ENCODE measurements at places on chromosomes 12 and 14. TPM values are rescaled to one million over a fixed set of nuclear protein-coding genes. Genes with fewer than 3 reads are reported as not detected.

DNA sequence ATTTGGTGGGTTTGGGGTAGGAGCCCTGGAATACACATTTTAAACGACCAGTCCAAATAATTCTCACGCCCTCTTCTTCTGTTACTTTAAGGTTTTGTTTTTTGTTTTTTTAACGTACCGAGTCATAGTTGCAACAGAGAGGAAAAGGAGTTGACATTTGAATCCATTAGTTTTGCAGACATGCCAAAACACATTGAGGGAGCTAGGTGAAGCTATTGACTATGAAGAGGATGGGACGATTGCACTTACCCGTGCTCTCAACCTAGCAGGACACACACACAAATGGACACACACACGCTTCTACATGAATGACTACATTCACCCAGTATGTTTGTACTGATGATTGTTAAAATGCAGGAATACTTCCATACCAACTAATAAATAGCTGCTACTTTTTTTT, 54.3 kb upstream of the CIT start:
- H3K4me1 ChIP-seq = no peaks in the 10 kb centered on the region
- H3K36me3 ChIP-seq = no peaks in the 10 kb centered on the region
- H3K4me3 ChIP-seq = no peak overlapping the region
- no peak for DNase-seq
- H3K27ac ChIP-seq = no peak overlapping the region

- DNase-seq = no peak
- no peak overlapping the region for H3K27ac ChIP-seq
- H3K27me3 ChIP-seq = no peaks in the 10 kb centered on the region
- no peaks in the 10 kb centered on the region for H3K36me3 ChIP-seq
- H3K4me1 ChIP-seq = no peaks in the 10 kb centered on the region
Measured at GRCh38 chr12:16473610-16474326, 126.3 kb downstream of the MGST1 start.

- H3K27me3 ChIP-seq = no peaks in the 10 kb centered on the region
- no peak for DNase-seq
- no peaks in the 10 kb centered on the region for H3K4me1 ChIP-seq
- H3K4me3 ChIP-seq = no peak overlapping the region
Measured at GRCh38 chr12:102107970-102108369, 11.9 kb downstream of the NUP37 start.

DNA sequence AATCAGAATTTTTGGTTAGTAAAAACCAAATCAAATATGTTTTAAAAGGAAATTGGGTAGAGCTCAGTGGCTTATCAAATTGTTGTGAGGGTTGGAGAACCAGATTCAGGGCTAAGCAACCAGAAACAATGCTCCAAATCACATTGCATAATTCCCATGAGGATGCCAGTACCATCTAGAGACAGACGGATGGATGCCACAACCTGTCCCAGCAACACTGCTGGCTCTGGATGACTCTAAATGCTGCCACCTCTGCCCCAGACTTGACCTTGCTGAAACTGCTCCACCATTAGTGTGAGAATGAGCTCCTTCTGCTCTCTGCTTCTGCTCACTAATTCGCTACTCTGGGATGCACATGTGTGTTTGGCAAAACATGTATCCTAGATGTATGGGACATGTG, 43.9 kb downstream of the FRS2 start:
- H3K27me3 ChIP-seq = no peaks in the 10 kb centered on the region
- no peak overlapping the region for H3K4me3 ChIP-seq
- no peaks in the 10 kb centered on the region for H3K4me1 ChIP-seq
- H3K36me3 ChIP-seq = no peaks in the 10 kb centered on the region
- no peak overlapping the region for H3K27ac ChIP-seq

DNA sequence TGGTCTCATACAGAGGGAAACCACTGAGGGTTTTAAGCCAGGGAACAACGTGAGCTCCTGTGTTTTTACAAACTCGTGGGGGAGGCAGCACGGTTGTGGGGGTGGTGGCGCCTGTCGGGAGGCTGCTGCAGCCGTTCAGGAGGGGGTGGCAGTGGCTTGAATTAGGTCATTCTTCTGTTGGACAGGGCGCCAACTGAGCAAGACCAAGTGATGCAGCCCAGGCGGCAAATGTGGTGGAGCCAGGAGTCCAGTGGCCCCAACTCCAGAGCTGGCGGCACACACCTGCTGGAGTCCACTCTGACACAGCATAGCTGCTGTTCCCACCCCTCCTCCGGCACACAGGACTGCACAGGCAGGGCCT, 27.8 kb downstream of the FBRSL1 start:
- H3K36me3 ChIP-seq = peaks cover 2% of the 10 kb centered on the region
- H3K27ac ChIP-seq = peak overlapping the region; percentile 78
- H3K4me1 ChIP-seq = peaks cover 34% of the 10 kb centered on the region

- no peak for DNase-seq
- peaks cover 17% of the 10 kb centered on the region for H3K27me3 ChIP-seq
- H3K27ac ChIP-seq = no peak overlapping the region
- no peak overlapping the region for H3K4me3 ChIP-seq
- no peaks in the 10 kb centered on the region for H3K36me3 ChIP-seq
Measured at GRCh38 chr12:128269181-128269591, 2.2 kb downstream of the TMEM132C start.

GRCh38 chr12:52486166-52487105, 6.6 kb downstream of the KRT6A start:
- H3K27ac ChIP-seq = no peak overlapping the region
- no peaks in the 10 kb centered on the region for H3K36me3 ChIP-seq
- no peaks in the 10 kb centered on the region for H3K4me1 ChIP-seq
- DNase-seq = no peak

Gene SRRM4
- polyA plus RNA-seq = not detected

Gene MYH6
- polyA plus RNA-seq = 0.27 TPM

Measured in small intestine (tissue), 16 donors.